Left lung (tissue), 14 donors: ENCODE measurements at places on chromosomes 5 and 9. TPM values are rescaled to one million over a fixed set of nuclear protein-coding genes. Genes with fewer than 3 reads are reported as not detected.

GRCh38 chr9:110850401-110851135 is 182.0 kb downstream of the MUSK start:
- H3K27ac ChIP-seq, result no peak overlapping the region
- no peak overlapping the region for H3K4me3 ChIP-seq
- H3K27me3 ChIP-seq, result no peaks in the 10 kb centered on the region
- no peak for DNase-seq
- no peaks in the 10 kb centered on the region for H3K4me1 ChIP-seq

GRCh38 chr5:178555005-178555404 is 35.2 kb downstream of the COL23A1 start:
- H3K27me3 ChIP-seq, result no peaks in the 10 kb centered on the region
- H3K4me3 ChIP-seq, result no peak overlapping the region

DNA sequence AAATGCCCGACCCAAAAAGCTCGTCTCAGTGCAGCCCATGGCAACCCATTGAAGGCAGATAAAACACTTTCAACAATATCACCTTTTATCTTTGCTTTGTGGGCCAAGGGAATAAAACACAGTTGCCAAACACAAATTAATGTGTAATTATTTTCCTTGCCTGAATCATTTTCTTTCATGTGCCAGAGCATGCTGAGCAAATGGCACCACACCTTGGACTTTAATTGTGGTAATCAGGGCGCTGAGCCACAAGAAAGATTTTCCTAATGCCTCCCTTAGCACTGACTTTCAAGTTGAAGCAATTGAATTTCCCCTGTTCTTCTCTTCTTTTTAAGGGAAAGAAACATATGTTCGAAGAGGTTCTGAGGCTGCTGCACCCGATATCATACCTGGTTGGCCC is 297.1 kb upstream of the MSX2 start:
- H3K27ac ChIP-seq, result no peak overlapping the region
- H3K27me3 ChIP-seq, result no peaks in the 10 kb centered on the region
- no peak overlapping the region for H3K4me3 ChIP-seq
- no peaks in the 10 kb centered on the region for H3K36me3 ChIP-seq

- H3K4me3 ChIP-seq, result no peak overlapping the region
- no peaks in the 10 kb centered on the region for H3K4me1 ChIP-seq
- no peak overlapping the region for H3K27ac ChIP-seq
- H3K27me3 ChIP-seq, result no peaks in the 10 kb centered on the region
These were observed 17.3 kb upstream of the MSX2 start for GRCh38 chr5:174706997-174707572.

GRCh38 chr5:107554776-107555424 is 115.8 kb downstream of the EFNA5 start:
- no peaks in the 10 kb centered on the region for H3K27me3 ChIP-seq
- no peak overlapping the region for H3K27ac ChIP-seq
- H3K4me3 ChIP-seq, result no peak overlapping the region
- H3K4me1 ChIP-seq, result no peaks in the 10 kb centered on the region
- no peak for DNase-seq

- H3K4me1 ChIP-seq, result no peaks in the 10 kb centered on the region
- no peak overlapping the region for H3K4me3 ChIP-seq
- H3K27ac ChIP-seq, result no peak overlapping the region
- peaks cover 13% of the 10 kb centered on the region for H3K27me3 ChIP-seq
- H3K36me3 ChIP-seq, result no peaks in the 10 kb centered on the region
These were observed 166.8 kb downstream of the SPOCK1 start for GRCh38 chr5:137332296-137332695.

GRCh38 chr5:122073018-122073417 is 5.0 kb downstream of the LOX start:
- no peak overlapping the region for H3K27ac ChIP-seq
- no peaks in the 10 kb centered on the region for H3K36me3 ChIP-seq
- no peak for DNase-seq
- peaks cover 18% of the 10 kb centered on the region for H3K4me1 ChIP-seq
- peaks cover 22% of the 10 kb centered on the region for H3K27me3 ChIP-seq
- no peak overlapping the region for H3K4me3 ChIP-seq

DNA sequence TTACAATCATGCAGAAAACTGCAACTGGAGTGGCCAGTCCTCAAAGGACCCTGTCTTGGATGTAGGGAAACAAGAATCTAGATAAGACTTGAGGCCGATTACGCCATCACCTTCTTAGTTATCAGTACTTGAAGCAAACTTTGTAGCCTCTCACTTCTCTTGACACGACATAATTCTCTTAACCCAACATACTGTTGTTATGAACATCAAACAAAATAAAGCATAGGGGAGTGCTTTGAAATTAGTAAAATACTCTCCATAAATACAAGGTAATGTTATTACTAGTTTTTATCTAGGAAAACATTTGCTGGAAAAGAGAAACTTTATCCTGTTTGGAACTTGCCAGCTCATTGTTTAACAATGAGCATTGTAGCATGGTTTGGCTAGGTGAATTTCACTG is 574.9 kb upstream of the DMAC1 start:
- no peaks in the 10 kb centered on the region for H3K4me1 ChIP-seq
- H3K27ac ChIP-seq, result no peak overlapping the region
- no peaks in the 10 kb centered on the region for H3K36me3 ChIP-seq
- no peaks in the 10 kb centered on the region for H3K27me3 ChIP-seq
- no peak overlapping the region for H3K4me3 ChIP-seq

The SAXO1 gene
- not detected for total RNA-seq

- no peak overlapping the region for H3K4me3 ChIP-seq
- no peaks in the 10 kb centered on the region for H3K27me3 ChIP-seq
- H3K4me1 ChIP-seq, result no peaks in the 10 kb centered on the region
- H3K36me3 ChIP-seq, result no peaks in the 10 kb centered on the region
- no peak for DNase-seq
These were observed 64.2 kb upstream of the OLFM1 start for GRCh38 chr9:135023088-135023785.

The RAB3C gene
- 2.0 TPM for total RNA-seq

The CDKN2B-AS1 gene
- total RNA-seq, result 1.6 TPM

DNA sequence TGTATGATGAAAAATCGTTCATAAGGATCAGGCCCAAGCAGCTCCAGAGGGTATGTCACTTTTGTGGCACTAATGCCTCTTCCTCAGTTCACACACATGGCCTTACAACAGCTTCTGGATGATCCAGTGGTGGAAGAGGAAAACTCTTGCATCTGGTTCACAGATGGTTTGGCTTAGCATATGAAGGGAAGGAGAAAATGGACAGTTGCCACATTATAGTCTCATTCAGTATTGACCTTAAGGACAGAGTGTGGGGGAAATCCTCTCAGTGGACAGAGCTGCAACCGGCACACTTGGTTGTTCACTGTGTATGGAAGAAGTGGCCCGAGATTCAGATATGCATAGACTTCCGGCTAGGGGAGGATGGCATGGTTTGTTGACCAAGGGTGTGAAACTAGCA is 22.8 kb downstream of the C9orf57 start:
- no peaks in the 10 kb centered on the region for H3K4me1 ChIP-seq
- no peaks in the 10 kb centered on the region for H3K36me3 ChIP-seq
- peak; percentile 26 for DNase-seq

The SMIM23 gene
- total RNA-seq, result not detected

The DELE1 gene
- total RNA-seq, result 74.1 TPM

The PCDHGC4 gene
- 2.5 TPM for total RNA-seq
